Skin of body (tissue), 3 donors: ENCODE measurements at places on chromosomes 7 and 10.

- no peak for DNase-seq
Measured at GRCh38 chr10:110321869-110322620, 17.3 kb upstream of the SMNDC1 start.

- no peak for DNase-seq
Measured at GRCh38 chr10:44749151-44749550, 162.0 kb upstream of the TMEM72 start.

DNA sequence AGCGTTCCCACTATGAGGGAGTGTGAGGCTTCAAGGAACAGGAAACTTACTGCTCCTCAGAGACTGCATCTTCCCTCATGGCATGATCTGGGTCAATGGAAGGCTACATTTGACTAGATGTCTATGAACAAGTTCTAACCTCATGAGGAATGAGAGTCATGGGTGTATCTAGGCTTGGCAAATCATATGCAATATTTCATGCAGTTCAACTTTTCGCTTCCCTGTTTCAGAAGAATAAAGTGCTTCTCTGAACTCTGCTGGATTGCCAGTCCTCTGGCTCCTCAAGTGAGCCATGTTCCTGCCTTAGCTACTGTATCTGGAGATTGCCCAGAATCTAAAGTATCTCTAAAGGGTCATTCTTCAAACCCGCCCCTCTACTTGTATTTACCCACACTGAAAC is 54.3 kb upstream of the SEMA3A start:
- no peak for DNase-seq

- no peak for DNase-seq
Measured at GRCh38 chr7:108012499-108013430, 9.8 kb upstream of the LAMB1 start.

GRCh38 chr10:11887381-11888227 is 64.4 kb downstream of the PROSER2 start:
- DNase-seq: no peak

DNA sequence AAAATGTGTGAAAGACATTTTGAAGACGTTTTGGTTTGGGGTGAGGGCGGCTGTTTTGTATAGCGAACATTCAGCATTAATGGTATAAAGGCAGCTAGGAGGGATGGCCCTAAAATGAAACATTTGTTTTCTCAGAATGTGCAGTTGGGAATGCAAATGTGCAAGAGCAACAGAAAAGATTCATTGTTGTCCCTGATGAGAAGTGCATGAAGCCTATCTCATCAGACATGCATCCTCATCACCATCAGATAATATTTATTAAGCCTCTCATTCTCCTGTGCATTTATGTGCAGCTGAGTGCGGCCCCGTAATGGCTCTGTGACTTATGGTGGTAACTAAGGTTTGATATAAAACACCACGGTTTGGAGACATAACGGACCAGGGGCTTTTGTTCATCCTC is 199.5 kb downstream of the GFRA1 start:
- DNase-seq: no peak

DNA sequence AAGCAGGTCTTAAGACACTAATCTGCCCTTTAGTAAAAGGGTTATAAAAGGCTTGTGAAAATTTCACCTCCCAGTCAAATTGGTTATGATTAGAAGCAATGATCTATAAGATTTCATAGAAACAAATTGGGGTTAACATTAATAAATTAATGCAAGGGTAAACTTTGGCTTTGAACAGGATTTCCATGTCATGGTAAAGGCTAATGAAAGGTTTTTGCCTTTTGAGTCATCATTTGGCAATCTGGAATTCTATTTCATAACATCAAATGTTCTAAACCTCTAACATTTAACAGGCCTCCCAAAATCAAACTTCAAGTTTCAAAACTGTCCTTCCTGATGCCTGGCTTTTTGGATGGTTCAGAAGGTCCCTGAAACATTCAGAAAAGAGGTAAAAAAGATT is 62.4 kb downstream of the COA1 start:
- no peak for DNase-seq

DNA sequence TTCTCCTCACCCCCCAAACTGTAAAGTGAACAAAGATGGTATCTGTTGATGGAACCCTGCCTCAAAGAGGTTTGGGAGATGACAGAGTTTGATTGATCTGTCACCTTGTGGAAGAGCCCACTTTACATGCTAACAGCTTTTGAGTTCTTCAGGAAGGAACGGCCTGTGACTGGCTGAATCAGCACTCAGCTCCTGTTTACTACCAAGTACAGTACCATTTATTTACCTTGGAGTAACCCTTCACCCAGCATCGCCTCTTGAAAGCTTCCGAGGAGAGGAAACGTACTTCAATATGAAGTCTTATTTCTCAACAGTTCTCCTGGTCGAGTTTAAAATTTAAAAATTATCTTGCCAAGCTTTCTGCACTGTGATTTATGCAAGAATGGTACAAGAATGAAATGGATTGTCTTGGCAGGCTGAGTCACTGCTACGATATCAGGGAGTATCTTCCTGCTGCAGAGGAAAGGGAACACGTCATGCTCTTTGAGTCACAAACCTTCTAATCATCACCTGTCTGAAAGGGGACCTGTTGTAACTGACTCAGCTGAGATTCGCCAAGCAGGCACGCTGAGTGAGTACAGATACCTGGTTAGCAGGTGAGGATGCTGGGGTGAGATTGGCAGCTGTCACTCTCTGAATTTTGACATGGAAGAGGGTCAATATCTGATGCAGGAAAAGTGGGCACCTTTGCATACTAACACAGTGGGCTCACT is 30.1 kb downstream of the KLF6 start:
- DNase-seq: no peak

DNA sequence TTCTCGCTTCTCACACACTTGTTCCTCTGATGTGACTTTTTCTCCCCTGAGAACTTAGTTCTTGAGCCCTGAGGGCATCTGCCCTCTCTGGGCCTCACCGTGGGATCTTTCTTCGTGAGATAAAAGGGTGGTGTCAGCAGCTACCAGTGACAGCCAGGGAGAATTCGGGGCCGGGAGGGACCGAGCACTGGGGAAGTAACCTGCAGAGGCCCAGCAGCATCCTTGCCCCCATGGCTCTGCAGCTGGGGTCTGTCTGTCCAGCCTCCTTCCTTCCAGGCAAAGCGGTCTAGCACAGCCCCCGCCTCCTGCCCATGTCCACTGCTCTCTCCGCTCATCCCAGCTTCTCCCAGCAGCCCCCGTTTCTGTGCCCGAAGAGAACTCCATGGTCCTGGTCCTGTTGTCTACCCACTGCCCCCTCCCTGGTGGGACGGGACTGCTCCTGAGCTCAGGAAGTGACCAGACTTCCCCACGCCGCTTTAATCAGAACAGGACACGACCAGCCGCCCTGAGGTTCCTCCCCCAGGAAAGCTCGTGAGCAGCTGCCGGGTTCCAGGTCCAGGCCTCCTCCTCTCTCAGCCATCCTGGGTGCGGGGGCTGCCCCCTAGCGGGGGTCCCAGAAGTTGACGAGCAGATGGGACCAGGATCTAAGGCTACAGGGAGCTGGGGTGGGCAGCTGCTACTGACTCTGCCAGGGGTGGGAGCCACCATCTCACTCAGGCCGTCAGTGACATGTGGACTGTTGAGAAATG is 187.5 kb downstream of the WDR37 start:
- DNase-seq: no peak

DNA sequence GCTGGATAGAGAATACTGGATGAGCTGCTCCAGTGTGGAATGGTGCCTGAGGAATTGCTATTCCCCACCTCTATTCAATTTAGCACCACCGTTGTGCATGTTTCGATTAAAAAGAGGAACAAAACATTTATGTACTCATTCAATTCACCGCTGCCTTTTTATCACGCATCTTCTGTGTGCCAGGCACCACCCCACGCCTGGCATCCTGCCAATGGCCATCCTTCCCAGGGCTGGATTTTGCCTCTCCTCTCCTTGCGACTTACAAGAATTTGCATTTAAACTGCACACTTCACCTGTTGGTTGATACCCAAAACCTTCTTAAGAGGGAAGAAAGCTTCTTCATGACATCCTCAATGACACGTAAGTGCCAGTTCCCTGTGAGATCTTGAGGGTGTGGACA is 110.2 kb upstream of the DPP6 start:
- no peak for DNase-seq

- DNase-seq: no peak
Measured at GRCh38 chr10:95458871-95459270, 102.3 kb downstream of the SORBS1 start.

DNA sequence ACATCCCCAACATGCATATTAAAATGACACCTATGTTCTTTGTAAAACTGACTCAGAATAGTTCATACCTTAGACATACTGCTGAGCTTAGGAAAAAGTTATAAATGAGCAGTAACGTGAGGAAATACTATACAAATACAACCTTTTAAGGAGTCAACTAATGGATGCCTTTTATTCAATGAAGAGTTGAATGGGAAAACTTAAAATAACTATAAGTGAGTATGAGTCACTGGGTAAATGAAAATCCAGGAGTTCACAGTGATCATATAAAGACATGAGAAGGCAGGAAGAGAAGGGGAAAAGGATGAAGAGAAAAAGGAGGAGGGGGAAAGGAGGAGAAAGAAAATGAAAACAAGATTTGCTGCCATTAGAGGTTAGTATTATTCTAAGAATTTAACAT is 157.8 kb upstream of the PCDH15 start:
- no peak for DNase-seq

- no peak for DNase-seq
Measured at GRCh38 chr7:2851497-2851896, 7.4 kb upstream of the GNA12 start.

DNA sequence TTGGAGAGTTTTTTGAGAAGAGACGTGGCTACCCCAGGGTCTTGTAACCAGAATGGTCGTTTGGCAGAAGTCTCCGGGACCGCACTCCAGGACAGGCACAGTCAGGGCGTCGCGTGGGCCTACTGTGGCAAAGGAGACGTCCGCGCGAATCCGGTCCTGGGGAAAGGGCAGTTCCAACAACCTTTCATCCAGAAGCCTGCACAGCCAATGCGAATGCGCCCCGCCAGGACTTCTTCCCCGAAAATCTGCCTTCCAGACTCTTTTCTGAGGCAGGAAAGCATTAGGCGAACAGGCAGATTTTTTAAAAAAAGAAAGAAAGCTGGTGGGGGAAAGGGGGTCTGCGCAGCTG is 2.0 kb downstream of the HPSE2 start:
- no peak for DNase-seq

- no peak for DNase-seq
Measured at GRCh38 chr7:130379019-130379418, 1.3 kb upstream of the CPA1 start.

DNA sequence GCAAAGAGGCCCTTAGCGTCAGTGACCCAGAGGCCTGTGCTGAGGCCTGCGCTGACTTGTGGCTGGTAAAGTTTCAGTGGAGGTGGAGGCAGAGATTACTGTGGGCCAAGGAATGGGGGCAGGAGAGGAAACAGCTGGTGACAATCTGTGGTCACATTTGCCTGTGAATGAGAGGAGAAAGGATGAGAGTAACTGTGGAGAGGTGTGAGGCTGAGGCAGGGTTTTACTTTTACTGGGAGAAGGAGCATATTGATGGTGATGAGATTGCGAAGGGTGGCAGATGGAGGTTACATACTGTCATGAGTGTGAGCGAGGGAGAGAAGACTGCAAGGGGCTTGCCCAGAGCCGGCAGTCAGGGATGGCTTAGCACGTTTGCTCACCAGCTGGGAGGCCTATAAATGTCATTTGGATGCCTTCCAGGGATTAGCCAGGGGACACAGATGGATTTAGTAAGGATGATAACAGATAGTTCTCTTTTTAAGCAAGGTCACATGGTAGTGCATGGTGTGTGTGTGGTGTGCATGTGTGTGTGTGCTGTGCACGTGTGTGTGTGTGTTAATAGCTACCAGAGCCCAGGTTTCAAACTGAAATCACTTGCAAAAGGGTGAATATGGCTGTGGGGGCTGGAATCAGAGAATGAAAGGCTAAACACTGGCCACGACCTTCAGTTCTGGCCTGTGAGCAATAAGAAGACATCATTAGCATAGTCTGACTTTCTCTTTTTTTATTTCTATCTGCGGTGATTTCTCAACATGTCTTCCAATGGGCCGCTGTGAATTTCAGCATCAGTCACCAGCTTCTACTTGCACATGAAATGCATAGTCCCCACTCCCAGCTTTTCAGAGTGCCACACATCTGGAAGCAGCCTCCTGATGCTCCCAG is 291.5 kb upstream of the ZNF32 start:
- peak; percentile 41 for DNase-seq

DNA sequence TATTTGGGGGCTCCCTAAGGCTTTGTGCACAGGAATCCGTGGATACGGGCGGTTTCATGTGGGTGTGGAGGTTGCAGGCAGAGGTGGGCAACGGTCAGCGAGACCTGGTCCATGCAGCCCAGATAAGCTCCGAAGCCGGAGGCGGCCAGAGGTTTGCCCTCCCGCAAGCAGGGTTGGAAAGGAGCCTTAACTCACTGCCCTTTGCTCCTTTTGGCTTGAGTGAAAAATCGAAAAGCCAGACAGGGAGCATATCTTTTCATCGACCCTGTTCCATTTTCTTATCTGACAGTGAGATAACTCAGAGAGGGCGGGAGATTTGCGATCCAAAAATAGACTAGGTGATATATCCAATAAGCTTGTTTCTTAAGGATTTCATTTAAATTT is 1.5 kb downstream of the GRM3 start:
- DNase-seq: no peak

DNA sequence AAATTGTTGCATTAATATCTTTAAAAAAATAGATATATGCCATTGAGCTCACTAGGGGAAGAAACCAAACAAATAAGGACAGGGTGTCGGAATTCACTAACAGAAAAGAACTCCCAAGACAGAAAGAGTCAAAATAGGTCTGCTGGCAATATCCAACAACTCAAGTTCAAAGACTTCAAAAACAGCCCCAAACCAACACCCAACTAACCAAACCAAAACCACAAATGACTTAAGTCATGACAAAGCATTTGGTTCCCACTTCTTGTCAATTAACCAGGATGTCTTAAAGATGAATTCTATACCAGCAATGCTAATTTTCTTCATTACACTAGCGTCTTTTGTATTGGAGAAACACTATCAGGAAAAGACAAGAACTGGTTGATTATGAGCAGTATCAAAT is 249.0 kb upstream of the PLXNA4 start:
- no peak for DNase-seq

DNA sequence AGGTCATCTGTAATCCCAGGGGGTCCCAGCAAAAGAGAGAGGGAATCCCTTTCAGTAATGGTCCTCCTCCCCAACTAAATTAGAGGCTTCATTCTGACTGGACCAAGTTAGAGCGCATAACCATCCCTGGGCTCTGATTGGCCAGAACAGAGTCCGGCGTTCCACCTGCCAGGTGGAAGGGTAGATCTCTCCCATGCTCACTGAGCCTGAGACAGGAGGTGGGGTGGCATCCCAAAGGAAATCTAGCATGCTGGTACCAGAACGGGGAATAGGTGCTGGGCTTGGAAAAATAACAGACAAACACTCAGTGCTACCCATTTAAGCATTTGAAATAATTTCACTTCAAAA is 21.0 kb upstream of the TSPAN33 start:
- no peak for DNase-seq

GRCh38 chr7:1092161-1092632 is 4.3 kb downstream of the GPER1 start:
- DNase-seq: no peak

- no peak for DNase-seq
Measured at GRCh38 chr10:44952779-44953231, 6.8 kb upstream of the RASSF4 start.
